Activated CD4-positive, alpha-beta T cell treated with anti-CD3 and anti-CD28 coated beads, Interleukin-2, Interleukin-4, amounts not matched to agents 100 ng/mL and 50 ng/mL, durations not matched to agents 16 hours and 8 hours (primary cell): ENCODE measurements at places on chromosomes 7 and 10.

- DNase-seq = no peak
These were observed 844.9 kb upstream of the COBL start for GRCh38 chr7:52161483-52161882.

GRCh38 chr10:122465401-122466040, 4.2 kb downstream of the HTRA1 start:
- DNase-seq = no peak

GRCh38 chr7:53060066-53060465, 24.6 kb downstream of the POM121L12 start:
- DNase-seq = no peak

GRCh38 chr10:100327007-100327717, 2.9 kb downstream of the PKD2L1 start:
- DNase-seq = peak; percentile 59

GRCh38 chr7:130733931-130734814, at the start of gene KLF14:
Gene KLF14, minus strand, starts transcription at chr7:130734207. Its CDS starts 174 bp downstream, at chr7:130734033.
- DNase-seq = no peak

GRCh38 chr10:31623466-31623865, 304.4 kb downstream of the ZEB1 start:
- DNase-seq = no peak

- DNase-seq = no peak
These were observed 1.2 kb upstream of the CALU start for GRCh38 chr7:128737867-128738385.

DNA sequence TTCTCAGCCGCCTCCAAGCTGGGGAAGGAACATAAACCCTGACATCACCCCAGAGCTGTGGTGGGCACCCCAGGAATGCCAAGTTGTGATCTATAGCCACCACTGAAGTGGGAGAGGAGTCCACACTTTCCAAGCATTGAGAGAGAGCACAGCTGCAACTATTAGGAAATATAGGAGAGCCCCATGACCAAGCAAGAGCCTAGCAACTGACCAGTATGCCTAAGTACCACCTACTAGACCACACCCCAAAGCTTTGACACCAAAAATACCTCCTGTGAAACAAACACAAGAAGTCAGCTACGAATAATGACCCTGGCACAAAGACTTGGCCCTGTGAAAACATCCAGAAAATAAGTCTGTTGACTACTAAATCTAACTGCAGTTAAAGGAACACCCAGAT, 804.1 kb upstream of the IGFBP3 start:
- no peak for DNase-seq

GRCh38 chr7:20383351-20383750, 52.7 kb downstream of the ITGB8 start:
- no peak for DNase-seq

DNA sequence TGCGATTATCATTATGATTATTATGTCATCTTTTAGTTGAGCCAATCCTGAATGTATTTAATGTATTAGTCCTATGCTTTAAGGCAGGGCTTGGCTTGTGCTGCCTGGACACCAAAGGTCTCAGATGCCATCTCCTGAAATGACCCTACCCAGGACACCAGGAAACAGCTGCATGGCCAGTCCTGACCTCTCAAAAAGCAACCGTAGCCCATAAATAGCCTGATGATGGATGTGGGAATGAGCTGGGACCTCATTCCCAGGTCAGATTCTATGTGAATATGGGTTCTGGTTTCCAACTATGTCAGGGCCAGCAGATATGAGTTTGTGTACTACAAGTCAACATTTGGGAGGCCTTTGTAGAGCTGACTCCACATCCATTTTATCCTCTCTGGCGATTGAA, 438.4 kb downstream of the NRG3 start:
- DNase-seq = no peak

- DNase-seq = no peak
These were observed 28.3 kb downstream of the EBF3 start for GRCh38 chr10:129935867-129936152.

- no peak for DNase-seq
These were observed 819 bp downstream of the HYCC1 start for GRCh38 chr7:23012908-23013714.

DNA sequence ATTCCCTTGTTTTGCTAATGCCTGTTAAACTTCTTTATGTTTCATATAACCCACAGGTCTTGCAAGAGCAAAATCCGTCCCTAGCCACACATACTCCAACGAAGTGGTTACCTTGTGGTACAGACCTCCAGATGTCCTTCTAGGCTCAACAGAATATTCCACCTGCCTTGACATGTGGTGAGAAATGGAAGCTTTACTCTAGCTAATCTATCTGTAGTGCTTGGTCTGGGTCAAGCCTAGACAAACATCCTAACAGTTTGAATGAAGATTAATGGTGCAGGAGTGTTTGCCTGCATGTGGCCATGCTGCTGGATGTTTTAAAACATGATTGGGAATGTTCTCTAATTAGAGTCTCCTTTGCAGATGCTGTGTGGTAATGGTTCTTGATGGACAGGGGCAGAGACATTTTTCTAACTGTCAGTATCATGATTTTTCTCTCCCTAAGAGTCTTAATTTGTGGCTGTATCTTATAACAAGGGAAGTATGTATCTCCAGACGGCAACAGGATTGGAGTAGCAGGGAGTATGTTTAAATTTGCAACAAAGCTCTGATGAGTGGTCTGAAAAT, 308.5 kb upstream of the FZD1 start:
- no peak for DNase-seq

GRCh38 chr7:154451480-154452457, 399.6 kb downstream of the DPP6 start:
- DNase-seq = no peak

GRCh38 chr7:128877756-128878120, 15.1 kb downstream of the ATP6V1F start:
- no peak for DNase-seq

DNA sequence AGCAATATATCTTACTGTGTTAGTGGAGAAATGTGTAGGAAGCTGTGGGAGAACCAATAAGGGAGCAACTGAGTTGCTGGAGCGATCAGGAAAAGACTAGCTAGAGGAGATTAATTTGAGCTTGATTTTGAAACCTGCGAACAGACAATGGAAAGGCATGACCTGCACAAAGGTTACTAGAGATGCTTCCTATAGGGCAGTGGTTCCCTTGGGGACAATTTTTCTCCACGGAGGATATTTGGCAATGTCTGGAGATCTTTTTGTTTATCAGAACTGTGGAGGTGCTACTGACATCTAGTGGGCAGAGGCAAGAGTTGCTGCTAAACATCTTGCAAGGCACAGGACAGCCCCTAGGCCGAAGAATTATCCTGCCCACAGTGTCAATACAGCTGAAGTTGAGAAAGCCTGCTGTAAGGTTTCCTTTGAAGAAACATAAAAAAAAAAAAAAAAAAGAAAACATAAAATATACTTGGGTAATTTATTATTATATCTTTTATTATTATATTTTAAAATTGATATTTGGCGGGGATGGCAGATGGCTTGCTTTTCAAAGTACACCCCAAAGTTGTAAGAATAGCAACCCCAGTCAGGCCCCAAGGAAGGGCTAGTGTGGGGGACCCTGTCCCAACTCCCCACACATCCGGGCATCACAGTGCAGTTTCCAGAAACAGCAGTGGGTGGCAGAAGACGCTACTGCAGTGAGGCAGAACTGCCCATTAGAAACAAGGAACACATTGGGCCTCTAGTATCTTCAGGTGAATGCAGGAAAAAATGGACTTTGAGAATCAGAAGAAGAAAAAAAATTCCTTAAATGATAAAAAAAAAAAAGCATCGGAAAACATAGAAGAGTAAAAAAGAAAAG, 481.6 kb downstream of the SH2D4B start:
- DNase-seq = peak; percentile 34

- no peak for DNase-seq
These were observed 41.9 kb upstream of the PRKAR2B start for GRCh38 chr7:107002529-107002998.

DNA sequence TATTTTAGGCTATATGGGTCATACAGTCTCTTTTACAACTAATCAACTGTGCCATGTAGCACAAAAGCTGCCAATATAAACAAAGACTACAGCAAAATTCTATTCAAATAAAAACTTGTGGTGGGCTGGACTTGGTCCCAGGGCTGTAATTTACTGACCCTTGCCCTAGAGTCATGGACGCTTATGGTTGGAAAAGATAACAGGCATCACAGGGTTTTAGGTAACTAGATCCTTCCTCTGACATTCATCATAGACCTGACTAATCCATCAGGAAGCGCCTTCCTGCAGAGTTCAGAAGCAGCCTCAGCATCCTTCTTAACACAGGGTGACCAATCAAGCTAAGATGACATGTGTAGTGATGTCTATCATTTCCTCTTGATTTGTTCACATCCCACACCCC, 40.2 kb upstream of the GPAM start:
- DNase-seq = no peak

- DNase-seq = no peak
These were observed 1.3 kb upstream of the NDST2 start for GRCh38 chr10:73812657-73813056.

DNA sequence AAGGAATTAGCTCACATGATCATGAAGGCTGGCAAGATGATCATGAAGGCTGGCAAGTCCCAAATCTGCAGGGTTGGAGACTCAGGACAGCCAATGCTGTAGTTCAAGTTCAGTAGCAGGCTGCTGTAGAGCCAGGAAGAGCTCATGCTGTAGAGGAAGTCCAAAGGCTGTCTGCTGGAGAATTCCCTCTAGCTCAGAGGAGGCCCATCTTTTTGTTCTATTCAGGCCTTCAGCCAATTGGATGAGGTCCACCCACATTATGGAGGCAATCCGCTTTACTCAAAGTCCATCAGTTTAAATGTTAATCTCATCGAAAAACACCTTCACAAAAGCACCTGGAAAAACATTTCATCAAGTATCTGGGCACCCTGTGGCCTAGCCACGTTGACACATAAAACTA, 24.8 kb upstream of the FAM171A1 start:
- DNase-seq = no peak

GRCh38 chr7:148242294-148242821, 348.2 kb upstream of the C7orf33 start:
- peak; percentile 22 for DNase-seq

DNA sequence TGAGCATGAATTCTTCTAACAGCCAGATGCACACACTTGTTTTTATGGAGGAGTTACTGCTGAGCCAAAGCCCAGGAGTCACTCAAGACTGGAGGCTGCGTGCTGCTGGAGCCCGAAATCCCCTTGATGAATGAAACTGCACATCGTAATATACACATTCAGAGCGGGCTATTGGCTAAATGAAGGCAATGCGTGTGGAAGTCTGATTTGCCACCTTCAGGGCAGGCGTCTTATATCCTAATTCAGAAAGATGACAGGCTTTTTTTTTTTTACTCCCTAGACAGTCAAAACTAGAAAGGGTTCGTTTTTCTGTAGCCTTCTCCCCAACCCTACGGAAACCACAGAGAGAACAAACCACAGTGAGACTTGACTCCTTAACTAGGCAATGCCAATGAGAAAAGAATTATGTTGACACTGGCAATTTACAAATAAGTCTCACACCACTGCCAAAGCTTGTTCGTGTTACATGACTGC, 227.2 kb upstream of the KLF14 start:
- peak; percentile 96 for DNase-seq

DNA sequence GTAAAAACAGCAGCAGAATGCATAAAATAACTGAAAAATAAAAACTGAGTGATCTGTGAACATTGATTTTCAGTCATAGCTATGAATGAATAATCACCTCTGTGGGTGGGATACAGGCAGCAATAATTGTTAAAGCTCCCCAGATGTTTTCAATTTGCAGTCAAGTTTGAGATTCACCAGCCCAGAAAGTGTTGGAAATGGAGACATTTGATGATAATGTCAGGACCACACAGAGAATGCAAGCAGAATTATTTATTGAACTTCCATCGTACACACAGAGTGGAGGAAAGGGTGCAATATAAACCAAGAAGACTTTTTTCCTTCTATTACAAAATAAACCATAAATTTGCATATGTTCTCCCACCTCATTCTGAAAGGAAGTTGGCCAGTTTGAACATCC, 601.7 kb downstream of the ANKRD7 start:
- no peak for DNase-seq

- DNase-seq = no peak
These were observed 33.2 kb downstream of the RPS24 start for GRCh38 chr10:78066728-78067430.

DNA sequence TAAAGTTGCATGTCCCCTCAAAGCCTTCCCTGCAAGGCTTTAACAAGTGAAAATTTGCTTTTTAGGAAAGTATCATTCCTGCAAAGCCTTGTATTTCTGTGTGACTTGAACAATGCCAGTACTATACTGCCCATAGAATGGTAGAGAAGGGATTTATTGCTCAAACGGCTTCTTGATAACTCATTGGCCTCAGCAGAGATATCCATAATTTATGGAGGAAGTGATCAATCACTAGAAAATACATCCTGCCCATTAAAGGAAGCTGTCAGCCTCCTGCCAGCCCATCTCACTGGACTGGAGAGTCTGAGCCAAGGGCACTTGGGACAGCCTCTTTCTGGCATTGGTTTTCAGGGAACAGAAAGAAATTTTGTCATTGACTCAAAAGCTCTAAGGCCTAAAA, 152.6 kb downstream of the XPNPEP1 start:
- DNase-seq = no peak

- DNase-seq = no peak
These were observed 59.4 kb upstream of the CAMK2B start for GRCh38 chr7:44384586-44385433.

GRCh38 chr7:146375170-146375569, 258.6 kb downstream of the CNTNAP2 start:
- no peak for DNase-seq

- peak; percentile 24 for DNase-seq
These were observed 27.5 kb upstream of the EZH2 start for GRCh38 chr7:148911626-148912025.

GRCh38 chr10:123996302-123996701, 97.1 kb downstream of the CHST15 start:
- no peak for DNase-seq

GRCh38 chr7:151374726-151375125, 33.1 kb downstream of the NUB1 start:
- no peak for DNase-seq

GRCh38 chr7:115840702-115841101, 189.9 kb downstream of the TFEC start:
- DNase-seq = no peak

GRCh38 chr10:132143162-132143561, 43.6 kb upstream of the DPYSL4 start:
- DNase-seq = no peak

GRCh38 chr10:35058134-35058533, 32.0 kb downstream of the CUL2 start:
- DNase-seq = no peak

GRCh38 chr10:97494151-97494550, 4.1 kb downstream of the MMS19 start:
- DNase-seq = no peak

GRCh38 chr10:14553448-14553847, 221.2 kb downstream of the FAM107B start:
- DNase-seq = peak; percentile 27

DNA sequence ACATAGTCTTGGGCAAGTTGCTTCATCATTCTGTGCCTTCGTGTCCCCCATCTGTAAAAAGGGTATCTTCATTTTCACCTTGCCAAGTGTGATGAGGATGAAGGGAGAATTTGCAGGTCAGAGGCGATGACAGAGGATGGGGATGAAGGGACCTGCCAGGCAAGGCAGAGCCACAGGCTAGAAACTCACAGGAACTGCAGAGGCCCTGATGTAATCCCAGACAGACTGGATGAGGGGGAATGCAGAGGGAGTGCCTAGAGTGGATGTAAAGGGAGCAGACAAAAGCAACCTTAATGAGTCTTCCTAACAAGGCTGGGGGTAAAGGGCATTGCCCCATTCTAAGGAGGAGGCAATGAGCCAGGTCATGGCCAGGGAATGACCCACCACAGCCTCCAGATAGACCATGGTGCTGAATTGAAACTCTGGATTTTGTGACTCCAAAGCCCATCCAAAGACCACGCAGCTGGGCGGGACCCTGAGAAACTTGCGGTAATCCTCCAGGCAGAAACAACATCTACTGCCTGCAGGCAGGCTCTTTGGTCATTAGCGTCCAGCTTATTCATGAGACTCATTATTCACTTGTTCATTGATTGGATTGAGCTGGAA, 1.9 kb downstream of the ANTXRL start:
- DNase-seq = no peak
